ENCODE measurements at places on chromosomes 13 and 19.

DNA sequence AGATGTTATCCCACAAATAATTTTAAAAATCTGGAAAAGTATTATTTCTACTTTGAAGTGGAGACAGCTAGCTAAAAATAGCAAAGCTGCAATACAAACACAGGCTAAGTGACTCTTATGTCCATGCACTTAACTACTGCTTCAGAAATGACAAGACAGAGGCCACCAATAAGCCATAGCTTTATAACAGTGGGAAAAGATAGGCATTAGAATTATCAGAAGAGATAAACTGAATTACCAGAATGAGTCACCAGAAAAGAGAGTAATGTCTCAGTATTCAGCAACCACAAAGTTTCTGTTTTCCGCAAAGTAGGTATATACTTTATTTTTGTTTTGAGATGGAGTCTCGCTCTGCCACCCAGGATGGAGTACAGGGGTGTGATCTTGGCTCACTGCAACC is 17.1 kb downstream of the CLN5 start:
- DNase-seq: no peak

- DNase-seq: no peak
These were observed 58.2 kb downstream of the UBL3 start for GRCh38 chr13:29791997-29792780.

DNA sequence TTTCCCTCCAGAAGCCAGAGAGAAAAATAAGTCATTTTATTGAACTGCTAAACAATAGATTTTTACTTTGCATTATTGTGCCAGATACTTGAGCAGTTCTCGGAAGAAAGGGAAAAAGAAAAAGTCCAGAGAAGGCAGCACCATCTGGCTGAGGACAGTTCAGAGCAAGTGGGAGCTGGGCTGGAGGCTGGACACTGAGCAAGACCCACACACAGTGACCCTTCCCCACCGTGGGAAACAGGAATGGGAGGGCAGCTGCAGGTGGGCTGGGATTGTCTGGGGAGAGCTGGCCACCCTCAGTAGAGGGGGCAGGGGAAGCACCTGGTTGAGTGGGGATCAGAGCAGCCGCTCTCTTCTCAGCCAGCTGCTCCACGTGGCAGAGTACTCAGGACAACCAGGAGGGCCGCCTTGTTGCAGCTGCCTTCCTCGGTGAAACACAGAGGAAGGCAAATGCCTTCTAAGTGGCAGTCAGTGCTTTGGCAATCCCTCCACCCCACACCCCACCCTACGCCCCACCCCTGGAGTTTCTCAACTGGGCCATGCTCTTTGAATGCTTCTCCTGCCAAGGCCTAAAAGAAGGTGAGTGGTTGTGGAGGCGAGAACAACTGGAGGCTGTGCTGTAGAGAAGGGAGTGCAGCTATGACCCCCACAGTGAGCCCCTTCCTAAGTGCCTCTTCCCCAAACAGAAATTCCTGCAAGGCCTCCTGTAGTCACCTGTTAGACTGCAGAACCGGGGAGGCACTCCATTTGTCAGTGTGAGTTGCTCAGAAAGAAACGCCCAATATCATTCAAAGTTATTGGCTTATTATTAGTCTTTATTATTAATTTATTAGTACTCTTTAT is 179.3 kb downstream of the ZIC5 start:
- no peak for DNase-seq

DNA sequence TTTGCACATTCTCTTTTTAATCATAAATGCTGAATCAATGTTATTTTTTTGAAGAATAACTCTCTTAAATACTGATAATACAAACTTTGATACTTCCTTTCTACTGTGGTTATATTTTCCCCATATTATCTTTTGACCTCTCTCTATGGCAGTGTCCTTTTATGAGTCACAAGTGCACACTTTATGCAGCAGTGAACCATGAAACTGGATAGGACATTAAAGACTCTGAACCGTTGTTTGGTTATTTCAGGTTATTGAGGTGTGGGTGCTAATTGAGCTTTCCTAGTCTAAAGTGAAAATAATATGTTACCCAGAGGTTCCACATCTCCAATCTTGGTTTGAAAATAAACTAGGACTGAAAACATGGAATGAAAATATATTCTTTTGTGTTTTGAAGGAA is 71.4 kb downstream of the DGKH start:
- DNase-seq: no peak

- DNase-seq: no peak
These were observed 56.5 kb downstream of the TDRD3 start for GRCh38 chr13:60453490-60453889.

GRCh38 chr19:57010541-57010940 is 109.2 kb upstream of the USP29 start:
- DNase-seq: no peak

DNA sequence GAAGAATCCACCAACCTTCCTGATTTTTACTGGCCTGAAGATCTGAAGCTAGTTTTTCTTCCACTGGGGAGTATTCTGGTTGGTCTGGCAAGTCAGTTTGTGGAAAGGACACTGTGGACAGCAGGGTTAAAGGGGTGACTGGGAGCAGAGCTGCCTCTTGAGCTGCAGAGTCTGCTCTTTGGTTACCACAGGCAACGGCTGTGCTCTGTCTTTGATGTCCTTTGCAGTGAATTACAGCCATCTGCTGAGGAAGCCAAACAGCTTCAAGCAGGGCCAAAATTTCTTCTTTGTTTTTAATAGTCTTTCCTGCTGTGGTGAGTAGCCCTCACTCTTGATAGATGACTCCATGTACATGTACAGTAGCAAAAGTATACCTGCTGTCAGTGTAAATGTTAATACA is 75.7 kb downstream of the ZNF100 start:
- DNase-seq: no peak

DNA sequence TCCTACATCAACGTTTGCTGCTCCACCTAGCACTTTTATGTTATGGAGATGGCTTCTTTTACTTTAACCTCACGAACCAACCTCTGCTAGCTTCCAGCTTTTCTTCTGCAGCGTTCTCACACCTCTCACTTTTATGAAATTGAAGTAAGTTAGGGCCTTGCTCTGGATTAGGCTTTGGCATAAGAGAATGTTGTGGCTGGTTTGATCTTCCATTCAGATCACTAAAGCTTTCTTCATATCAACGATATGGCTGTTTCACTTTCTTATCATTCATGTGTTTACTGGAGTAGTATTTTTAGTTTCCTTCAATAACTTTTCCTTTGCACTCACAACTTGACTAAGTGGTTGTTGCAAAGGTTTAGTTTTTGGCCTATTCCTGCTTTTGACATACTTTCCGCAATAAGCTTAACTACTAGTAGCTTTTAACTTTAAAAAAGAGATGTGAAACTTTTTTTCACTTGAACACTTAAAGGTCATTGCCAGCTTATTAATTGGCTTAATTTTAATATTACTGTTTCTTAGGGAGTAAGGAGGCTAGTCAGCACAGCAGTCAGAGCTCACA is 60.0 kb upstream of the SPRY2 start:
- no peak for DNase-seq

DNA sequence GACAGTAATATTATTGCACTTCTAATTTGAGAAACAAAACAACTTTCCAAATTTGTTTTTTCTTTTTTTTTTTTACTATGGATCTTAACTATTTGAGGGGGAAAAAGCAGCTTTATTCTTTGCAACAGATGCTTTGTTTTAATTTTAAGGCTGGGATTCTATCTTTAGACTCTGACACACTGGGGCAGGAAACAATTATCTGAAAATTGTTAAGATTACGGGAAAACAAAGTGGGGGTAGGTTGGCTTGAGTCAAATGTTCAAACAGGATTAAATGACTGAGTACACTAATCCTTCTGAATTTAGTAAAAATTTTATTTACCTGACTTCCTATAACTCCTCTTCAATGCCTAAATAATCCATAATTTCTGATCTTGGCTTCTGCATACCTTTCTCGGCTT is 543.2 kb downstream of the SLITRK6 start:
- no peak for DNase-seq
